ENCODE measurements at places on chromosomes 2 and 18.
A peak's percentile ranks its signal among the peaks of the same experiment; 100 is the strongest.

DNA sequence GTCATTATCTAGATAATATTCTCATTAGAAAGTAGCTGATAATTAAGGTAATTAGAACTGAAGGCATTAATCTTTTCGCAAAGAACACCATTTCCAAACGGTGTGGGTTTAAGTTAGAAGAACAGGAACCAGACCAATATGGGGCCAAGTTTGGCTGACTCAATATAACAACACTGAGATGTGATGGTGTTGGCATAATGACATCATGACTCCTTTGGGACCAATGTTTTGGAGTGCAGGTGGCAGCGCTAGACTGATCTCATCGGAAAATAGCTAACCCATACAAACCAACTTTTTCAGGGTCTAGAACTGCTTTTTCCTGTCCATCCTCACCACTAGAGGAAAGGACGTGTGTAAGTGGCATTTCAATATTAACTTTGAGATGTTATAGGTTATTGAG is 1171.7 kb upstream of the ZEB2 start:
- no peak for DNase-seq

DNA sequence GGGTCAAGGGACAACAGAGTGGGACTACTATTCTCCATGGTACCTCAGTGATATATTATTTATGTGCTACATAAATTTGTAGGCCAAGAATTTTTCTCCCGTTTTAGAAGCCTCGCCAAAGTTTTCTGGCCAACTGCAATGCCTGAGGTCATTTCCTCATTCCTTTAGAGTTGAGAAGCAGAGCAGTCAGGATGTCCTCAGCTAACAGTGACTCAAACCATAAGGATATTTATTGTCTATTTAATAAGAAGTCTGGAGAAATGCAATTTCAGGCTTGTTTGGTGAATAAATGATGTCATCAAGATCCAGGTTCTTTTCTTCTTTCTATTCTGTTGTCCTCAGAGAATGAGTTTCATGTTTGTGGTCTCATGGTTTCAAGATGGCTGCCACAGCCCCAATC is 91.0 kb downstream of the ADCYAP1 start:
- DNase-seq: no peak

GRCh38 chr2:226791487-226792081 is 8.0 kb downstream of the IRS1 start:
- DNase-seq: peak; percentile 83

- no peak for DNase-seq
Measured at GRCh38 chr2:5740817-5741216, 48.6 kb downstream of the SOX11 start.

GRCh38 chr2:174777347-174778084 is 13.2 kb upstream of the CHRNA1 start:
- no peak for DNase-seq

- no peak for DNase-seq
Measured at GRCh38 chr2:172736424-172737174, 954 bp downstream of the RAPGEF4 start.
